ENCODE measurements at places on chromosomes 4 and X.

GRCh38 chr4:5636766-5637670 is 71.3 kb downstream of the EVC2 start:
- no peak for DNase-seq

- DNase-seq: no peak
Observed at GRCh38 chr4:141309874-141310273, 89.2 kb downstream of the ZNF330 start.

GRCh38 chr4:1097553-1097952 is 15.8 kb downstream of the RNF212 start:
- DNase-seq: no peak

DNA sequence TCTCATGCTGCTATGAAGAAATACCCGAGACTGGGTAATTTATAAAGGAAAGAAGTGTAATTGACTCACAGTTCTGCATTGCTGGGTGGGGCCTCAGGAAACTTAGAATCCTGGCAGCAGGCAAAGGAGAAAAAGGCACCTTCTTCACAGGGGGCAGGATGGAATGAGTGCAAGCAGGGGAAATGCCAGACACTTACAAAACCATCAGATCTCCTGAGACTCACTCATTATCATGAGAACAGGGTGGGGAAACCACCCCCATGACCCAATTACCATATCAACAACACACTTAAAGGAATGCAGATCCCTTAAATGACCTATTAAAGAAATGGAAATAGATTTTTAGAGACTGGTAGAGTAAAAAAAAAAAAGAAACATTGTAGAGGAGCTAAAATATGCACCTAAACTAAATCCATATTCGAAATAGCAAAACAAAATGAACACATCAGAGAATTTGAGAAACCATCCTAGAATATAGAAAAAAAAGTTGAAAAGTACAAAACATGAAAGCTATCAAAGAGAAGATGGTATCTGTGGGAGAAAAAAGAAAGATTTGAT is 104.3 kb upstream of the UGT8 start:
- DNase-seq: no peak

- no peak for DNase-seq
Observed at GRCh38 chrX:147565237-147565636, 346.5 kb upstream of the FMR1 start.

GRCh38 chrX:131827935-131828334 is 195.2 kb upstream of the STK26 start:
- DNase-seq: no peak

- DNase-seq: no peak
Observed at GRCh38 chrX:7987160-7988012, 60.2 kb upstream of the PNPLA4 start.

- DNase-seq: peak; percentile 3
Observed at GRCh38 chr4:181143250-181143854, 1099.8 kb upstream of the TENM3 start.

DNA sequence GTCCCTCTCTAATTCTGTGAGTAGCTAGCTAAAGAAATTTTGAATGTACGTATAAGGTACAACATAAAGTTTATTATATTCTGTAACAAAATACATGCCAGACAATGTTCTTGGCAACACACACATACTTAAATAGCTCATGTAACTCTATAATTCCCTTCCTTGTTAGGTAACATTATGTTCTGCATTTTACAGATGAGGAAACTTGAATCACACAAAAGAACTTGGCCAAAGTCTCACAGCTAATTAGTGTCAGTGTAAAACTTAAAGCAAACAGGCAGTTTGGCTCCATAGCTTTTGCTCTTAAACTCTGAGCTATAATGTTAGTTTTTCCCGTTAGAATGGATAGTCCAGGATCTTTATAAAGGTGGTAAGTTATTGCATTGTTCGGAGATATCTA is 1091.8 kb upstream of the SLIT2 start:
- DNase-seq: no peak

GRCh38 chrX:66203114-66203513 is 39.1 kb downstream of the HEPH start:
- DNase-seq: no peak

DNA sequence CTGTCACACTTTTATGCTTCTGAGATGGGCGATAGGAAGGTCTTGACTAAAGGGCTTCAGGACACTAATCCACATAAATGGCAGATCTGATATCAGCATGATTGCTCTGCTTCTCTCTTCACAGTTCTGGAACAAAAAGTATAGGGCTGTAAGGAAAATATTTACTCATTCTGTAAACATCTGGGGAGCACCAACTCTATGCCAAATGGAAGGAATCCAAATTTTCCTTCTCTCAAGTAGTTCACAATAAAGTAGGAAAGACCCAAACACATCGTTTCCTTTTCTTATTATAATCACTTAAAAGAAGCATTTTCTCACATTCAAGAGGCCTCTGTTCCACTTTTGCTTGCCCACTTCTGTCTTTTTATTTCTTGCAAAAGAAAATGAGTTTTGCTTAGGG is 45.9 kb upstream of the F9 start:
- DNase-seq: no peak

DNA sequence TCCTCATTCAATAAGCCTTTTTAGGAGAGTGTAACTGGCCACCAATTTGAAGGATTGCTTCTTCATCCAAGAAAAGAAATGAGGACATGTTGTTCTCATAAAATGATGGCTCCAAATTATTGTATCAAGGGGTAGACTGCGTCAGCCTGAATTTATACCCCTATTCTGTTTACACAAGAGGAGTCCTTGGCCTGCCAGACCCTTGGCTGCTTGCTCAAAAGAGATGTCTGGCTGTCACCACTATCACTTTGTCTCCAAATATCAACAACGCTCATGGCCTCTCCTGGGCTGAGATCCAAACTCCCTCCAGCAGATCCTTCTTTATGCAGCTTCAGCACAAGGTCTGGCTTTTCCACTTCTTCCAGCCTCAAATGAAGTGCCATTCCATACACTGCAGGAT is 127.9 kb downstream of the OR13H1 start:
- DNase-seq: no peak

- DNase-seq: no peak
Observed at GRCh38 chrX:110699109-110699508, 96.5 kb downstream of the CHRDL1 start.

DNA sequence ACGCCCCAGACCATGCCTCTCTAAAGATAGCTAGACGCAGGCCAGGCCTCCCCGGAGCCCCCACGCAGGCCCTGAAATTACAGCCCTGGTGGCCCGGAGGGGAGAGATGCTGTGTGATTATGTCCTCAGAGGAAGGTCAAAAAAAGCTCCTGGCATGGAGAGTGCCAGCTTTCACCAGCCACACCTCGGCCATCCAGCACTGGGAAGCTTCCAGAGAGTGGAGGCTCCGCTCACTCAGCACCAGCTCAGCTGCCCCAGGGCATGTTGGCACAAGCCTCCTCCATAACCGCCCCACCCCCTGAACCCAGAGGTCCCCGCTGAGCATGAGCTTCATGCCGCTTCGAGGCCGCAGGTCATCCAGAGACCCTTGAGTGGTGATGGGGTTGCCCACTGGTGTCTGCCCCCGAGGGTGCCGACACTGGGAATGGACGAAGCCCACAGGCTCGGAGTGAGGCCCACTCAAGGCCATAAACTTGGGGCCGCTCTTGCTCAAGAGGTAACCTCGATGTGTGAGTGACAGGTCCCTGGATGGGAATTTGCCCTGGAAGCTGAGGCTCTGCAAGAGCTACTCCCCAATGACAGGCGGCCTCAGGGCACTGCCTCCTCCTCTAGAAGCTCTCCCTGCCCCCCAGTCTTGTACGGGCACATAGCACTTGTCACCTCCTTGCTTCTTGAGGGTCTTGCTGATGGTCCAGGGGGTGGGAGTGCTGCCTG is 4.4 kb upstream of the BGN start:
- no peak for DNase-seq

DNA sequence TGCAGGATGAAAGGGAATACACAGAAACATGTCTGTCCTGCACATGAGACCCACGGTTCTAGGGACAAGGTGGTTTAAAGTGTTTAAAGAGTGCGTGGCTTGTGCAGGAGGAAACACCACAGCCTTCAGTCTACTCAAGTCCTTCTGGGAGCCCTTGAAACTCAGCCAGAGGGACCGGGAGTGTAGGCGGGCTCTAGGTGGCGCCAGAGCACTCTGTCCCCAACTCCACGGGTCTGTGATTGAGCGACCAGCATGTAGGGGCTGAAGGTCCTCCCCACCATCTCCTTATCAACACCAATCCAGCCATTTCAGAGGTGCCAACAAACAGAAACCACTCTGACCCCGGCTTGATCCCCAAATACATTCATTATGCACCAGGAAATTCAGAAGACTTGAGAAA is 82.0 kb upstream of the CLDN34 start:
- no peak for DNase-seq

- DNase-seq: no peak
Observed at GRCh38 chr4:7004331-7004730, 38.8 kb upstream of the TADA2B start.

DNA sequence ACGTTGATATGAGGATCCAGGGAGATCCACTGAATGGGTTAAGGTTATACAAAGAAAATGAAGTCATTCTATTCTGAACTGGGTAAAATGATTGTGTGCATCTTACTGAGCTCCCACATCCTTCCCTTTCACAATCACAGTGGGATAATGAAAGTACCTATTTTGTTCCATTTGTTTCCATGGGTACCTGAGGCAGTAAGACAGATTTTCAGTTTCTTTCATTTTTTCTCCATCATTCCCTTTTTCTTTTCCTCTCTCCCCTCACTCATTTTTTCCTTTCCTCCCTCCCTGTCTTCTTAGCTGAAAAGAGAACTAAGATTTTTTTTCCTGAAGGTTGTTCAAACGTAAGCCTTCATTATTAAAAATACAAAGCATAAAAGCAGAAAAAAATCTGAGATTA is 4.6 kb downstream of the GRIA2 start:
- no peak for DNase-seq

- no peak for DNase-seq
Observed at GRCh38 chrX:119093991-119094735, 21.4 kb downstream of the CT47C1 start.

- no peak for DNase-seq
Observed at GRCh38 chrX:128396601-128397000, 344.4 kb upstream of the ACTRT1 start.

GRCh38 chrX:44459501-44459900 is 83.2 kb downstream of the FUNDC1 start:
- DNase-seq: no peak

GRCh38 chrX:13194291-13195103 is 125.4 kb downstream of the ATXN3L start:
- no peak for DNase-seq

GRCh38 chr4:51843309-51844152 is 578 bp downstream of the DCUN1D4 start:
- peak; percentile 85 for DNase-seq

DNA sequence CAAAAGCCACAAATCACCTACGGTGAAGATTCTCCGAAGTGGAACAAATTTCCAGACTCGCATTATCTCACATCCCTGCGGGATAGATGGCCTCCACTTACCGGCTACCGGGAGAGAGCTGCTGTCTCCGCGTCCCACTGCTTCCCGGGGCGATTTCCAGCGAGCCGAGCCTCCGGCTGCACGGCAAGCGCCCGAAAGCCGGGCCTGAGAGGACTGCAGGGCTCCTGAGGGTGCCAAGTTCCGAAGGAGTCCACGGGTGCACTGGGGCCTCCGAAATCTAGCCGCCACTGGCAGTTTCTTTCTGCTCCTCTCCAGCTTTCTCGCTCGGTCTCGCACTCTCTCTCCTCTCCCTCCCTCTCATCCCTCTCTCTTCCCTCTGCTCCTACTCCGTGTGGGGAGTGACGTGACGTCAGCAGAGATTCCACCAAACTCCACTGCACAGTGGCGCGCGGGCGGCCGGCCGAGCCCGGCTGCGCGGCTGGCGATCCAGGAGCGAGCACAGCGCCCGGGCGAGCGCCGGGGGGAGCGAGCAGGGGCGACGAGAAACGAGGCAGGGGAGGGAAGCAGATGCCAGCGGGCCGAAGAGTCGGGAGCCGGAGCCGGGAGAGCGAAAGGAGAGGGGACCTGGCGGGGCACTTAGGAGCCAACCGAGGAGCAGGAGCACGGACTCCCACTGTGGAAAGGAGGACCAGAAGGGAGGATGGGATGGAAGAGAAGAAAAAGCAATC is 14.0 kb upstream of the PITX2 start:
- no peak for DNase-seq

DNA sequence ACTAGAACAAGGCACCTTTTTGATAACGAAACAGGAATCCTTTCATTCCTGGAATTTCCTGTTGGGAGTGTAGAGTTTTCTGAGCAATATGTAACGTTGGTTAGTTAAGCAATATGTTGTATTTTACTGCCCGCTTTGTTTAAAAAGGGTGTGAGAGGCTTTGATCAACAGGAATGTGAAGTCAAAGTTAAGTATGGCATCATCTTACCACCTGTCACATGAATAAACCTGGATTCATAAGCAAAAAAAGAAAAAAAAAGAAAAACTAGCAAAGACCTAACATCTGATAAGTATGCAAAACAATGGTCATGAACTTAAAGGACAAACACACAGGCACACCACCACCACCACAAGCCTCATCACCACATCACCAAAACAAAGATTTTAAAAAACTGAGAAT is 7.1 kb upstream of the CXCL5 start:
- no peak for DNase-seq

DNA sequence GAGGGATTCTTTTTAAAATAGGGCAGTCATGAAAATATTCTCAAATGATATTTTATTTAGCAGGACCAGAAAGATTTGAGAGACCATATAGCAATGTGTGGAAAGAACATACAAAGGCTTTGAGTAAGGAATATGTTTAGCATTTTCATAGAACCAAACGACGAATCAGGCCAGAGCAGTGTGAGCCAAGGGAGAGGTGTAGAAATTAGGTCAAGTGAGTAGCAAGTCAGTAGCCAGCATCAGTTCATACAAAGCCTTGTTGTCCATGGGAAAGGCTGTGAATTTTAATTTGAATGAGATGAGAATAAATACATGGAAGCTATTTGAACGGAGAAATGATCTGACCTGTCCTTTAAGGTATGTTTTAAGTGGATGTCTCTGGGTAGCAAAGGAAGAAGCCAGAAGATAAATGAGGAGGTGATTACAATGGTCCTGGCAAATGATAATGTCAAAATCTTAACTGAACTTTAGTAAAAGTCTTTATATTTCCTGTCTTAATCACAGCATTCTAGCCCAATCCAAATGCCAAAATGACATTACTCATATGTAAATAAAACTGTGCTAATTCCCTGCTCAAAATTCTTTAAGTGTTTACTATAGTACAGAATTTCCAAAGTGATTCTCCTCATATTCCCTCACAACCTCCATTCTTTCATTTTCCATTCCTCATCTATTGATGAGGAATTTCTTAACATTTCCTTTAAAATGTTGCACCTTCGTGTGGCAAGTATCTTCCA is 155.7 kb upstream of the SLIT2 start:
- DNase-seq: no peak

- no peak for DNase-seq
Observed at GRCh38 chrX:130211415-130212186, 39.8 kb downstream of the RAB33A start.

DNA sequence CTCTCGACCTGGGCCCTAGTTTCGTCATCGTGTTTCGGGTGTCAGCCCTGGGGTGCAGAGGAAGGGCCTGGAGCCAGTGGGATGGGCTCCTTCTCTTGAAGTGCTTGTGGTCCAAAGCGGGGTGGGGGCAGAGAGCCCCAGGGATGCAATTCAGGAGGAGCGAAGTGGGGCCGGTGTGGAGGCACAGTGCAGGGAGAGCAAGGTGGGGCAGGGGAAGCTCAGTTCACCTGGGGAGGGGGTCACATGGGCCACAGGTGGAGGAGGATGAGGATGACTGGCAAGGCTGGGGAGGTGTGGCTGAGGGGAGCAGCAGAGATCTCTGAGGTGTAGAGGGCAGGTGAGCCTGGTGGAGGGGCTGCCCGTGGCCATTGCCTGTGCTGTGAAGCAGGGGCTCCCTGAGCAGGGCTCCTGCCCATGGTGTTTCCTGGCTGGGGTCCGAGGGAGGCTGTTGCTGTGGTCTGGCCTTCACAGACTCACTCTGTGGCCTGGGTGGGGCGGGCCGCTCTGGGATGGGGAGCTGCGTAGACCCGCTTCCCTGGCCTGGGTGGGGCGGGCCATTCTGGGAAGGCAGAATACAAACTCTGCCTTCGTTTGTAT is 6.9 kb downstream of the SORCS2 start:
- no peak for DNase-seq
